ENCODE measurements at places on chromosomes 11 and 22.

GRCh38 chr11:133081730-133082452 is 450.4 kb downstream of the OPCML start:
- DNase-seq = no peak

GRCh38 chr11:123382555-123383074 is 47.5 kb upstream of the GRAMD1B start:
- no peak for DNase-seq

GRCh38 chr11:125224391-125225021 is 60.0 kb downstream of the PKNOX2 start:
- peak; percentile 14 for DNase-seq

- peak; percentile 44 for DNase-seq
These were observed 718.8 kb downstream of the CNTN5 start for GRCh38 chr11:99739464-99740089.

DNA sequence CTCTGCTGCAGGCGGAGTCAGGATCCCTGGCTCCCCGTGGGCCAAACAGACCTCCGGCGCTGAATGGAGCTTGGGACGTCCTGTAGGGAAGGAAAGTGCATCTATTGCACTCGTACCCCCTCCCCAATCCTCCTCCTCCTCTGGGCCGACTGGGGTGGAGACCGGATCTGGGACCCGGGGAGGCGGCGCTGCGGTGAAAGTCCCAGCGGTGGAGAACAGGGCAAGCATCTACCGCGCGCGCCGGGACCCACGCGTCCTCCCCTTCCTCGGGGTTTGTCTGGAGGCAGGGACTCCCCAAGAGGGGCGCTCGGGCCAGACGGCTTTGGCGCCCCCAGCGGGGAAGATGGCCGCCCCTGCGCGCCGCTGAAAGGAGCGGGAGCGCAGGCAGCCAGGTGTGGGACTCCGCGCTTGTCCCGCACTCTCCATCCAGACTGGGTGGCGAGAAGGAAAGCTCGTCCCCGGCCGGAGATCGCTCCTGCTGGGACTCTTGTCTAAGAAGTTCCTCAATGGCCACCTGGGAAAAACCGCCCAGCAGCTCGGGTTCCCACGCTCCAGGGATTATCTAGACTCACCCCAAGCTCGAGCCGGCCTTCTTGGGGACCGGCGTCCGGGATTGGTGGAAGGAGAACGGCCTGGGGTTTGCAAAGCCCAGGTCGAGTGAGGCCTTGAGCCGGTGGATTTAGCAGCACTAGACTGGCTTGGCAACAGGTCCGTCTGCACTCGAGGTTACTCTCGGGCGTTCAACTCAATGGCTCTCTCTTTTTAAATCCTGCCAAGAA is 718 bp downstream of the FADS2 start:
- no peak for DNase-seq

DNA sequence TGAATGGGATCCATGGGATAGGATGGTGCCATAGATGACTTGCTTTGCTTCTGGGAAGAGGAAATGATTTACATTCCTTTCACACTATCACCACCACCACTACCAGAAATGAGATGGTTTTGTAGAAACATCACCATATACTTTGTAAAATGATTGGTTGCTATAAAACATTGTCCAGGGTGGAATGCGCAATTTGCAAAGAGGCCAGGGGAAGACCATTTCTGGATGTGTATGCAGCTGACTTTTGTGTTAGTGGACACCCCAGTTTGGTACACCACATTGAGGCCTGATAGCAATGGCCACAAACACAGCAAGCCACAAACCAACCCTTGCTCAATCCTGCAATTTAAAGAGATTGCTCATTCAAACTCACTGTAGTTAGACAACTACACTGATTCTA is 56.7 kb upstream of the RCN1 start:
- DNase-seq = peak; percentile 10

DNA sequence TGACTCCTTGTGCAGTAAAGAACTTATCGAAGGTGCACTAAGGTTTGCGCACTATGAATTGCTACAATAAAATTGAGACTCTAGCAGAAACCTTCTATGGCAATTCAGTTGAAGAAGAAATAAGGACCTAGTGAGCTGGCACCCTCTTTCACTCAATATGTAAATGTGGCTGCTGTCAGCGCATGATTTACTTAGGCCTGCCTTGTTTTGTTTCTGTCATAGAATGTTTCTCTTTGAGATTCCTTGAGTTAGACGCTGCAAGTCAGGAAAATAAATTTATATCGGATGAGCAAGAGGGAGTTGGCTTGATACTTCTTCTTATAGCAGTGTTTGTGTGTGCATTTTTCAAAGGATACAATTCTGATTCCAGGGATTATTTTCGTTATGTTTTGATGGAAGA is 322.1 kb downstream of the BLID start:
- DNase-seq = no peak

DNA sequence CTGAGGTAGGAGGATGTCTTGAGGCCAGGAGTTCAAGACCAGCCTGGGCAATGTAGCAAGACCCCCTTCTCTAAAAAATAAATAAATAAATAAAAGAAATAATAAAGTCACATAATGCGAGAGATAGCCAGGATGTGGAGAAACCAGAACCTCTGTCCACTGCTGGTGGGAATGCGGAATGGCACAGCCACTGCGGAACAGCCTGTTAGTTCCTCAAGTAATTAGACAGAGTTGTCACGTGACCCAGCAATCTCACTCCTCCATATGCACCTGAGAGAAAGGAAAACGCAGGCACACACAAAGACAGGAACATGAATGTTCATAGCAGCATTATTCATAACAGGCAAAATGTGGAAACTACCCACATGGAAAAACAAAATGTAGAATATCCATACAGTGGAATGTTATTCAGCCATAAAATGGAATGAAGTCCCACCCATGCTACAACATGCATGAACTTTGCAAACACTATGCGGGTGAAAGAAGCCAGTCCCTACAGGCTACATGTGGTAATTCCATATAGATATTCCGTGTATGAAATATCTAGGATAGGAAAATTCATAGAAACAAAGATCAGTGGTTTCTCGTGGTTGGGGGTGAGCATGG is 27.4 kb downstream of the LIF start:
- no peak for DNase-seq

GRCh38 chr22:30170129-30170528 is 76.4 kb downstream of the LIF start:
- DNase-seq = no peak

- peak; percentile 93 for DNase-seq
These were observed 103.8 kb downstream of the STIM1 start for GRCh38 chr11:3959015-3959902.

- DNase-seq = no peak
These were observed 128.8 kb downstream of the APIP start for GRCh38 chr11:34787348-34787747.

DNA sequence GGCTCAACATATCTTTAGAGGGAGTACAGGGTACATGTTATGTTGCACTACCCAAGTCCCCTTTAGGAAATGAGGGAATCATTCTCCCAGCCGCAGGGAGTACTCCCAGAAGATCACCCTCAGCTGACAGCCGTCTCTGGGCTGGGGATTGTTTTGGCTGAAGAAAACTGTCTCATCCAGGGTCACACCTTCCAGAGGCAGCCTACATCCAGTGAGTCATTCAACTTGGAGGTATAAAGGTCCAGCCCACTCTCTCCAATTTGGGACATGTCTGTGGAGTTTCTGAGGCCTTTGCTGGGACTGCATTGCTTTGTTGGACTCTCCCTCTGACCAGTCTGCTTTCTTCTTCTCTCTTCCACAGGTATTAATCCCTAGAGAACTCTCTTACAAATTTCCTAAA is 42.1 kb downstream of the RASSF10 start:
- DNase-seq = no peak

- DNase-seq = no peak
These were observed 1.7 kb upstream of the CALCA start for GRCh38 chr11:14973621-14974514.

DNA sequence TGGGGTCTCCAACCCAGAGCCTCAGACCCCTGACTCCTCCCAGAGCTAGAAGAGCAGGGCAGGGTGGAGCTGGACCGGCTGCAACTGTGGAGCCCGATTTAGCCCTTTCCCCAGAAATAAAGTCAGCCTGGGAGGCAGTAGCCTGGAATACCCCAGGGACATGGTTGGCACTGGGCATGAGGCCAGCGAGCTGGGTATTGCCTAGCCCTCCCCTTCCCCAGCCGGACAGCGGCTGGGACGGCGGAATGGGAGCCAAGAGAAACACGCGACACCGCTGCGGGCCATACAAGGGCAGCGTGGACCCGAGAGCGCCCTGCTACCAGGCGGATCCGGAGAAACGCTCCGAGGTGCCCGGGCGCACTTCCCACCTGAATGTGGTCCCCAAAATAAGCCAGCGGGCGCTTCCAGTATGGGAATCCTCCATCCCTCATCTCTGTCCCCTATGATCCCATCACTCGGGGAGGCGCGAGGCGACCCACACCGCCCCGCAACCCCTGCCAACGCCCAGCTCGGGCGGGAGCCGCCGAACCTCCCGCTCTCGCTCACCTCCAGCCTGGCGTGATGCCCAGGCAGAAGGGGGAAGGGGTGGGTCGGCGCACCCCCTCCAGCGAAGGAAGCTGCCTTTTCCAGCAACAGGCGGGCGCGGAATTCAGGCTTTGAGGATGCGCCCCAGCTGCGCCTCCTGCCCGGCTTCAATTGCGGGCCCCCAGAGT is 758 bp downstream of the MCAM start:
- peak; percentile 39 for DNase-seq

DNA sequence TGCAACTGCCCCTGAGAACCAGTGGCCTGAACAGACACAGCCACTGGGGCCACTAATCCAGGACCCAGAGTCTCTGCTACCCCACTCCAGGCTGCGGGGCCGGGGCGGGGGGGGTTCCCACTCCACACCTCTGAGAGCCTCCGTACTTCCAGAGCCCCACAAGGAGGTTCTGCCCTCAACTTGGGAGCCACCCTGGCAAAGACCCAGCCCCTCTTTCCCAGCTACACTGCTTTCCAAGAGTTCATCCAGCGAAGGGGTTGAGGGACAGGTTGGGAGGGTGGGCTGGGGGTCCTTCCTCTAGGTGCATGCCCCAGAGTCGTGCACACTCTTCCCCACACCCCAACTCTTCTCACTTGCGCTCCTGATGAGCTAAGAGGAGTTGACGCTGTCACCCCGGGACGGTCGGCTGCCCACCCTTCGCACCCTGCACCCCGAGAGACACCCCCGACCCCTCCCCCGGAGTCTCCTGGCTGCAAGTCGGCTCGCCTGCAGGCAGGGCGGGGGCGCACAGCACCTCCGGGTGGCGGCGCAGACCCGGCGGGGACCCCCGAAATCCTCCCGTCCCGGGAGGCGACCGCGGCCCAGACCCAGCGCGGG is 531 bp downstream of the RAB3IL1 start:
- DNase-seq = no peak

GRCh38 chr22:41808400-41808799 is 7.9 kb downstream of the CCDC134 start:
- DNase-seq = no peak

- peak; percentile 55 for DNase-seq
These were observed 25.6 kb upstream of the TH start for GRCh38 chr11:2196970-2197770.

GRCh38 chr11:114081641-114082414 is 22.3 kb downstream of the ZBTB16 start:
- no peak for DNase-seq

DNA sequence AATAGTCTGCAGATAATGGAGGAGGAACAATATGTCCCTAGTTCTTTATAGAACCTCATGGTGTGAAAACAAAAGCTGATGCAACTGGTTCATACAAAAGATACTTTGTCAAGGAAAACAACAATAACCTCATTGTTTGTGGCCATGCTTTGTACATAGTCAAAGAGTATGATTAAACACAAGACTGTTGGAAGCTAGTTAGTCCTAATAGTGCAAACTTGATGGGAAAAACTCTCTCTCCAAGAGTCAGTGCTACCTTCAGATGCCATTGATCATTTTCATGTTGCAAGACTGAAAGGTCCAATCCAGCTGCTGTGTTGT is 20.1 kb upstream of the PLAAT2 start:
- no peak for DNase-seq

GRCh38 chr11:65445604-65446445 is 23.2 kb downstream of the NEAT1 start:
- peak; percentile 24 for DNase-seq

DNA sequence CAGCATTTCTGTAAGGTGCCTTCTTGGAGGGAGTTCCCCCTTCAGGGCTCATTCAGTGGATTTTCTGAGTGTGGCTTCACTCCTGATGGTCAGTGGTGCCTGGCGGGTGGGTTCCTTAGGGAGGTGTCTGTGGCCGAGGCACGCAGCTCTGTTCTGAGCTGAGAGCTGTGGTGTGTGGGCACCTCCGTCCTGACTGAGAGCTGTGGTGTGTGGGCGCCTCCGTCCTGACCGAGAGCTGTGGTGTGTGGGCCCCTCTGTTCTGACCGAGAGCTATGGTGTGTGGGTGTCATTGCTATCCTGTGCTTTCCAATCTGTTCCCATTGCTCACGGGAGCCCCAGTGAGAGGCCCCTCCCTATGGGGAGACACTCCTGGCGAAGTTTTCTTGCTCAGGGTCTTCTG is 39.8 kb downstream of the MUC6 start:
- no peak for DNase-seq

DNA sequence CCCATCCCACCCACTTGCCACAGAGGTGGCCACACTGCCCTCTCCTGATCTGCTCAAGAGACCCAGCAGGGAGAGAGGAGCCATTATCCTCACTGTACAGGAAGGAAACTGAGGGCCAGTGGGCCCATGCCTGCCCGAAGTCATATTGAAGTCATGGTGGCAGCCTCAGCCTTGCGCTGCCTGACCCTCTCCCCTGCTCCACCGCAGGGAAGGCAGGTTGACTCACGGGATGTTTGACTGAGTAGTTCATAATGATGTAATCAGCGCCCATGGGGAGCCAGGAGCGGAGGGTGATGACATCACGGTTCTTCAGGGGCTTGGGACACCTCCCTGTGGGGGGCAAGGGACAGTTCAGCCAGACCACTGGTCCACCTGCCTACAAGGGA is 6.1 kb upstream of the ARAP1 start:
- peak; percentile 78 for DNase-seq

GRCh38 chr11:19675397-19675796 is 37.2 kb upstream of the NAV2 start:
- no peak for DNase-seq

Data from ACHN (cell line).